Fibroblast of lung (primary cell): ENCODE measurements at places on chromosomes 2 and 18. TPM values are rescaled to one million over a fixed set of nuclear protein-coding genes. Genes with fewer than 3 reads are reported as not detected.

CROCC2 gene
- total RNA-seq, result 0.33 and 0.51 TPM in 2 replicates

COL4A4 gene
- total RNA-seq, result 0.17 and 0.51 TPM in 2 replicates

ARMC9 gene
- 60.4 and 153 TPM in 2 replicates for total RNA-seq

COLEC12 gene
- total RNA-seq, result 24.8 and 60.6 TPM in 2 replicates

GDF7 gene
- total RNA-seq, result under 0.01 and 0.33 TPM in 2 replicates

ADAM23 gene
- 2.3 and 3.1 TPM in 2 replicates for total RNA-seq

RTKN gene
- 11.8 and 16.0 TPM in 2 replicates for total RNA-seq

CACNB4 gene
- 0.66 and 2.1 TPM in 2 replicates for total RNA-seq

IGFBP5 gene
- total RNA-seq, result 783 and 1,100 TPM in 2 replicates

ZNF514 gene
- 14.2 and 15.4 TPM in 2 replicates for total RNA-seq

AP1S3 gene
- total RNA-seq, result 3.3 TPM in 2 replicates

DCC gene
- not detected in 2 replicates for total RNA-seq

NT5DC4 gene
- not detected in 2 replicates for total RNA-seq

TOGARAM2 gene
- 0.26 and 0.33 TPM in 2 replicates for total RNA-seq

STK39 gene
- 14.4 and 16.7 TPM in 2 replicates for total RNA-seq

DSG1 gene
- not detected in 2 replicates for total RNA-seq

RBFA gene
- total RNA-seq, result 22.9 and 25.3 TPM in 2 replicates

MYL1 gene
- total RNA-seq, result not detected in 2 replicates

MTX2 gene
- 20.8 and 29.6 TPM in 2 replicates for total RNA-seq

C1GALT1C1L gene
- total RNA-seq, result 0.33 and 0.51 TPM in 2 replicates

MFSD2B gene
- total RNA-seq, result 0.17 TPM in 1 of 2 replicates, not detected in the other

SAG gene
- total RNA-seq, result not detected in 2 replicates

STAT1 gene
- 101 and 128 TPM in 2 replicates for total RNA-seq

CERKL gene
- total RNA-seq, result 0.17 TPM in 1 of 2 replicates, not detected in the other

CASP10 gene
- 4.9 and 8.1 TPM in 2 replicates for total RNA-seq

SEMA4F gene
- total RNA-seq, result 5.1 and 9.4 TPM in 2 replicates

ADGRF3 gene
- under 0.01 TPM in 1 of 2 replicates, not detected in the other for total RNA-seq

PROM2 gene
- 0.26 and 0.33 TPM in 2 replicates for total RNA-seq

IL1RL2 gene
- 2.6 and 3.1 TPM in 2 replicates for total RNA-seq

FEV gene
- total RNA-seq, result not detected in 2 replicates

APOB gene
- total RNA-seq, result under 0.01 TPM in 2 replicates

ZAP70 gene
- not detected in 2 replicates for total RNA-seq

FTCDNL1 gene
- 2.3 and 3.6 TPM in 2 replicates for total RNA-seq

MXD1 gene
- total RNA-seq, result 7.7 and 8.4 TPM in 2 replicates

PTPRM gene
- total RNA-seq, result 42.9 and 87.0 TPM in 2 replicates

IL18RAP gene
- under 0.01 TPM in 1 of 2 replicates, not detected in the other for total RNA-seq

CNTNAP5 gene
- not detected in 2 replicates for total RNA-seq

SNED1 gene
- 39.5 and 53.2 TPM in 2 replicates for total RNA-seq

UCN gene
- total RNA-seq, result 1.2 and 1.3 TPM in 2 replicates

C1QL2 gene
- not detected in 2 replicates for total RNA-seq

INHBB gene
- total RNA-seq, result under 0.01 TPM in 1 of 2 replicates, not detected in the other

PMAIP1 gene
- total RNA-seq, result 29.8 and 34.7 TPM in 2 replicates

DYNAP gene
- not detected in 2 replicates for total RNA-seq

SPATA3 gene
- not detected in 2 replicates for total RNA-seq
